GM12864 (cell line): ENCODE measurements at places on chromosomes 7 and 10.

- no peak for DNase-seq
Observed at GRCh38 chr7:80047856-80048459, 86.7 kb upstream of the GNAI1 start.

DNA sequence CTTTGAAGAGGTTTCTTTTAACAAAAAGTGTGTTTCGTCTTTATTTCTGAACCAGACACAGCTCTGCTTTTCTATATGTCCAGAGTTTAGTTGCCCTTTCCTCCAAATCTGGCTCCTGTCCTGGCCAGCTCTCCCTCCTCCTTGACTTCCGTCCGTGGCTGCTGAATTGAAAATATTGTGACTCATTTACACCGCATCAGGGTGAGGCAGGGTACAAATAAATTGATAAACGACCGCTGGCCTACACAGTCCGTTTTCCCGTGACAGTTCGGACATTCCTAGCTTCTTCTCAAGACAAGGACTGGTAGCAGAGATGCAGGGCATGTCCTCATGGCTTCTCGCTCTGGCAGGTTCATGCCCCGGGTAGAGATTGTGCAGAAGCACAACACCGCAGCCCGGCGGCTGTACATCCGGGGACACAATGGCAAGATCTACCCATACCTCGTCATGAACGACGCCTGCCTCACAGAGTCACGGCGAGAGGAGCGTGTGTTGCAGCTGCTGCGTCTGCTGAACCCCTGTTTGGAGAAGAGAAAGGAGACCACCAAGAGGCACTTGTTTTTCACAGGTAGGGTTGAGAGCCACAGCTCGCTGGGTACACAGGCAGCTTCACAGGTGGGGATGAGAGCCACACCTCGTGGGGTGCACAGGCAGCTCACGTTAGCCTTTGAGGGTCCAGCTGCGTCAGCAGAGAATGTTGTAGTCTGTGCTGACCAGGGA, 126.6 kb downstream of the TRRAP start:
- DNase-seq, result no peak

- no peak for DNase-seq
Observed at GRCh38 chr7:10439027-10439426, 534.6 kb upstream of the PHF14 start.

DNA sequence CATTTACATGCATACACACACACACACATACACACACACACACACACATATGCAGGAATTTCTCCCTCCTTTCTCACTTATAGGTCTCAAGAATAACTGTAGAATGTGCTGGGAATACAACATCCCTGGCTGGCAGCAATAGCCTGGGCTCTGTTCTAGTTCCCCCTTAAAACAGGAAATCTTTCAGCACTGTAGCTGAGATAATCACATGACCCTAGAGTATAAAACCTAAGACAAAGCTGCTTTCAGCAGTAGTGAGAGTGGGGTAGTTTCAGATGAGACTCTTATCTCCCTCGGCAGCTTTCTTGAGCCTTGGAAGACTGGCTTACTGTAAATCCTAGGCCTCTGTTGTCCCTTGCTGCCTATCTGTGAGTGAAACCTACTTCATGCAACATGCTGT, 137.4 kb upstream of the AKR1E2 start:
- no peak for DNase-seq

DNA sequence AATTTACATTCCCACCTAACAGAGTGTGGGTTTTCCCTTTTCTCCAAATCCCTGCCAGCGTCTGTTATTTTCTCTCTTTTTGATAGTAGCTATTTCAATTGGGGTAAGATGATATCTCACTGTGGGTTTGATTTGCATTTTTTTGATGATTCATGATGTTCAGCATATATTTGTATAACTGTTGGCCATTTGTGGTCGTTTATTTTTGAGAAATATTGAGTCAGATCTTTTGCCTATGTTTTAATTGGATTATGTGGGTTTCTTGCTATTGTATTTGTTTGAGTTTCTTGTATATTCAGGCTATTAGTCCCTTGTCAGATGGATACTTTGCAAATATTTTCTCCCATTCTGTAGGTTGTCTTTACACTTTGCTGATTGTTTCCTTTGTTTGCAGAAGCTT, 193.8 kb downstream of the ABCA13 start:
- DNase-seq, result no peak

- no peak for DNase-seq
Observed at GRCh38 chr10:72006026-72006425, 41.8 kb downstream of the CHST3 start.

DNA sequence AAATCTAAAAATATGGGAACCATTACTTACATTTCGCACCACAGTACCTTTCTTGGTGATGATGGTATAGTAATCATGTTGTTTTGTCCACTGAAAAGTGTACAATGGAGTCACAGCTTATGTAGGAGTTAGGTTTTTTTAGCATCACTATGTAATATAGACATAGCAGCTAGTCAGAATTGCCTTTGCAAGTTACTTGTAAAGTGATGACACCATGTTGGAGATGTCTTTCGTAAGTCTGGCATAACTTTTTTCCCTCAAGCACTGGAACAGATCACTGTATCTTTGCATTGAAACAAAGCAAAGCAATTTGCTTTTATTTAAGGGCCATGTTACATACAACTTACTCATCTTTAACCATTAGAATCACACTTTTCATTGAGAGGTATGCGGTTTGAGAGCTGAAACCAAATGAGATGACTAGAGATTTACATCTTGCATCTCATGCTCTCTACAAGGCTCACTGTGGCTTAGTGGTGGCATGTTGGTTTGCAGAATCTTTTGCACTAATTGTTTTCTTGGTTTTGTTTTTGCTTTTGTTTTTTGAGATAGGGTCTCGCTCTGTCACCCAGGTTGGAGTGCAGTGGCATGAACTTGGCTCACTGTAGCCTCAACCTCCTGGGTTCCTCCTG, 18.3 kb downstream of the UBN2 start:
- no peak for DNase-seq

- no peak for DNase-seq
Observed at GRCh38 chr7:28067171-28067570, 113.4 kb downstream of the JAZF1 start.

- DNase-seq, result no peak
Observed at GRCh38 chr7:92761391-92762097, 74.8 kb downstream of the CDK6 start.

DNA sequence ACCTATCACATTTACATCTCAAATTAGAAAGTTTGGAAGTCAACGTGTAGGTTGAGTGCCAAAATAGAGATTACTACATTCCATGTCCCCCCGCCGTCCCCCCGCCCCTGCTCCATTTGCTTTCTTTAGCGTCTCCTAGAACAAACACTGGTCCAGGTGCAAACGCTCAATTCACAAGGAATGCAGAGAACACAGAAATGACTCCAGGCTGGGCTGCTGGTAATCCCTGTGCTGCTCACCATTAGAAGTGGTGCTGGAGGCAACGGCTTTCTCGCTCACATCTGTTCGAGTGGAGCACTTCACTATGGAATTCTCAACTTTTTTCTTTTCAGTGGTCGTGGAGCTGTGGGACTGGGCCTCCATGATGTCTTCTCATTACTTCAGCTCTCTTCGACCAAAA, 14.1 kb downstream of the GLI3 start:
- no peak for DNase-seq

- no peak for DNase-seq
Observed at GRCh38 chr10:61024856-61025201, 80.8 kb upstream of the RHOBTB1 start.

DNA sequence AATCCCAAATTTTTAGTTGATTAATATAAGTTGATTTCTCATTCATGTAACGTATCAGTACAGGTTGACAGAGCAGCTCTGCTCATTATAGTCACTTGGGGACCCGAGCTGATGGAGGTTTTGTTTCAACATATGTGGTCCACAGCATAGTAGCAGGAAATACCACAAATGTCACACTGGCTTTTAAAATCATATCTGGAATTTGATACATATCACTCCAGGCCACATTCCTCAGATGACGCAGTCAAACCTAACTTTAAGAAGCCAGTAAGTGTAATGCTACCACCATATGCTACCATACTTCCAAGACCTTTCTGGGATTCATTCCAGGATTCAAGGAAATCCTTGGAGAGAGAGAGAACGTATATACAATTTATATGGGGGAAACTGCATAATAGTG, 156.3 kb downstream of the PHF14 start:
- DNase-seq, result no peak

- DNase-seq, result no peak
Observed at GRCh38 chr7:69932034-69932628, 333.9 kb downstream of the AUTS2 start.

DNA sequence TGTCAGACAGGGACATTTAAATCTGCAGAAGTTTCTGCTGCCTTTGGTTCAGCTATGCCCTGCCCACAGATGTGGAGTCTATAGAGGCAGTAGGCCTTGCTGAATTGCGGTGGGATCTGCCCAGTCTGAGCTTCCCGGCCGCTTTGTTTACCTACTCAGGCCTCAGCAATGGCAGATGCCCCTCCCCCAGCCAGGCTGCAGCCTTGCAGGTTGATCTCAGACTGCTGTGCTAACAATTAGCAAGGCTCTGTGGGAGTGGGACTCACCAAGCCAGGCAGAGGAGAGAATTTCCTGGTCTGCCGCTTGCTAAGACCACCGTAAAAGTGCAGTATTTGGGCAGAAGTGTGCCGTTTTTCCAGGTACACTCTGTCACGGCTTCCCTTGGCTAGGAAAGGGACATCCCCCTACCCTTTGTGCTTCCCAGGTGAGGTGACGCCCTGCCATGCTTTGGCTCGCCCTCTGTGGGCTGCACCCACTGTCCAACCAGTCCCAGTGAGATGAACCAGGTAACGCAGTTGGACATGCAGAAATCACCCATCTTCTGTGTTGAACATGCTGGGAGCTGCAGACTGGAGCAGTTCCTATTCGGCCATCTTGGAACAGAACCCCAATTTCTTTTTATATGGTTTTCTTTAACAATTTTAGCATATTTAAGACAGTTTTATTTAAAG, 28.4 kb upstream of the VWDE start:
- no peak for DNase-seq

- no peak for DNase-seq
Observed at GRCh38 chr7:130982651-130983050, 248.6 kb upstream of the KLF14 start.

- DNase-seq, result no peak
Observed at GRCh38 chr7:41943094-41943577, 240.2 kb upstream of the INHBA start.

DNA sequence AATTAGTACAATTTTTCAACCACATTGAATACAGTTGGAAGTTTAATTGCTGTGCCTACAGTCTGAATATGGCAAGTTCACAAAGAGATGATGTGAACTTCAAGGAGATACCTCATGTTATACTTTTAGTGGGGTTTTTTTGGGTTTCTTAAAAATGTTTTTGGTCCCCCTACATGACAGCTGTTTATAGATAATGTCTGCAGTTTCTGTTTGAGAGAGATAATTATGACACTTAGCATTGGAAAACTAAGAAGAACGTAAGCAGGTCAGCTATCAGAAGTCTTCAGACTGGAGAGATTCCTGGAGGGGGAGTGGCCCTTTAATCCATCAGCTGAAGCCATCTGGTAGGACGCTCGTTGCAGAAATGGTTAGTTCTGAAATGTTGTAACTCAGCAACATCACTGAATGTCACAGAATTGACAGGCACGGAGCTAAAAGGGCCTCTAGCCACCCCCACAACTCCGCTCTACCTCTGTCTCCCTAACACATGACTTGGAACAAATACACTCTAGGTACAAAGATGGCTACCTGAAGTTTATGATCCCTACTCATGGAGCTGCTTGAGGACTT, 29.0 kb downstream of the TIMM23 start:
- no peak for DNase-seq
